ENCODE measurements at places on chromosomes 6 and 20.

DNA sequence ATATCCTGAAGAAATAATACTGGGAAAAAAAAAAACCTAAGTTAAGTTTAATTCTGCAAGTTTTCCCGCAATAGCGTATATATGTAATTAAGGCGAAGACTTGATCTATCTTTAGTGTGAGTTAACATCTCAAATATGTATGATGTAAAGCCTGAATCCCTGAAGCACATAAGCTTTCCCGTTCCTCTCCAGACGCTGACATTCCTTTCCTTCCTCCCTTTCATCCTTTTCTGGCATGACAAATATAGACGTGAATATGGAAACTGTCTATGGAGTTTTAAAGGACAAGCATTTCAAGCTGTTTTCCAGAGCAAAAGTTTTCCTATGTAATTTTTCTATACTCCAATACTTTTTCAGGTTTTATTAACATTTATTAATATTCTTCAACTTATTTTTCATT lies 637.0 kb downstream of the COL12A1 start:
- DNase-seq = no peak

- no peak for DNase-seq
These were observed 1026.9 kb upstream of the ADGRB3 start for GRCh38 chr6:67608099-67608749.

DNA sequence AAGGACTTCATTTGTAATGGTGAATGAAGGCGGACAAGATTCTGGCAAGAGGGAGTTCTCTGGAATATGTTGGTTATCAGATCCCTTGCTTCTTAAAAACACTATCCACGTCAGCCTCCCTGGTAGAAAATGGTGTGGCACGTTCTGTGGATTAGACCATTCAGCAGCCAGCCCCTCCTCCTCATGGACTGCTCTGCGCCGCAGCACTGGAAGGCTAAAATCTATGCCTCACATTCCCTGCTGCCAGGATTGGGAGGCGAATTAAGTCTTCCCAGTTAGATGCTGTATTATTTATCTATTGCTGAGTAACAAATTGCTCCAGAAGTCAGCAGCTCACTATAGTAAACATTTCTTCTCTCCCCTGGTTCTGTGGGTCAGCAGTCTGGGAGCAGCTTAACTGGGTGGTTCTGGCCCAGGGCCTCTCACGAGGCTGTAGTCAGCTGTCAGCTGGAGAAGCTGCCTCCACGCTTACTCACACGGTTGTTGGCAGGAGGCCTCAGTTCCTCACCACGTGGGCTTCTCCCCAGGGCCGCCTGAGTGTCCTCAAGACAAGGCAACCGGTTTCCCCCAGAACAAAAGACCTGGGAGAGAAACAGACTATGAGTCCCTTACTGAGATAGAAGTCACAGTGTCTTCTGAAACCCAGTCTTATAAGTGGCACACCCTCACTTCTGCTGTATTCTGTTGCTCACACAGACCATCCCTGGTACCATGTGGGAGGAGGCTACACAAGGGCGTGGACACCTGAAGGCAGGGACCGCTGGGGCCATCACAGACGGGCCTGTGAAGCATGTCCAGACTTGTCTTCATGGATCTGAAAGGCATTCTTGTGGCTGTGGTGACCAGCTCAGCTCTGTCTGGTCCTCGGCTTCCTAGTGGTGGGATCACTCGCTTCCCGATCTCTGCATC lies 101.0 kb downstream of the NRN1 start:
- DNase-seq = no peak

GRCh38 chr6:43496370-43497128 lies 13.6 kb downstream of the LRRC73 start:
- DNase-seq = no peak

GRCh38 chr6:72969666-72970065 lies 255.6 kb downstream of the KHDC1L start:
- no peak for DNase-seq

DNA sequence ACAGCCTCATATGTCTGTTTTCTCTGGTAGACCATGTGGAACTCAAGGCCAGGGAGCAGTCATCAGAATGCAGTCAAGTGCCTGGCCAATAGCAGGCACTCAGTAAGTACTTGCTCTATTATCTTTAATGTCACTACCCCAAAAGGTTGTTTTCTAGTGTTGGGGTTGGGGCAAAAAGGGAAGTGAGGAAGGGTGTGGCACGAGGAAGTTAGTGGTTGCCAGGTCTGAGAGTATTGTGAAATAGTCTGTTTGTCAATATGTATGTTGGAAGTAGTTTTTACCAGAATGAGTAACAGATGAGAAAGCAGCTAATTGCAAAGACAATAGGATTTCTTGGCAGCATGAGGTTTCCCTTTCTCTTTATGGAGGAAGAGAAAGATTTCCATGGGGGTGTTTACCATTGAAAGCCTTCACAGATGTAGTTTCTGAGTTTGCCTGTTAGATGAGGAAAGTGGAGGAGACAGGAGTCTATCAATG lies 59.5 kb upstream of the ARMH2 start:
- no peak for DNase-seq

DNA sequence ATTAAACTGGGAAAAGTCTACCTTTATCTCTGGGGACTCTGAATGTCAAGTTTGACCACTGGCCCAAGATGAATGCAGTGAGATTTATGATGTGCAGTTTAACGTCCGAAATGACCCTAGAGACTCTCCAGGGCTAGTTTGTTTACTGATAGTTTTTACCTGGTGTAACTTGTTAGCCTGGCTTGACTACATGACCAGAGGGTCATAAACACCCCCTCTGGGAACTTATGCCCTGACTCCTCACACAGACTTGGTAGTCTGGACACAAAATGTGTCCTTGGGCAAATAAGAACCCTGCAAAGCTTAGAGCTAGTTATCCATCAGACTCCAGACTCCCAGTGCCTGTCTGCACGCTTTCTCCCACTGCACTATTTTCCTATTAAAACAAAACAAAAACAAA lies 606.5 kb downstream of the HACE1 start:
- DNase-seq = no peak

GRCh38 chr6:148451690-148452089 lies 109.1 kb downstream of the SASH1 start:
- DNase-seq = no peak

- no peak for DNase-seq
These were observed 6.7 kb downstream of the ZFAND3 start for GRCh38 chr6:37826188-37826587.

- DNase-seq = no peak
These were observed 18.9 kb downstream of the ENTPD6 start for GRCh38 chr20:25214426-25214790.

DNA sequence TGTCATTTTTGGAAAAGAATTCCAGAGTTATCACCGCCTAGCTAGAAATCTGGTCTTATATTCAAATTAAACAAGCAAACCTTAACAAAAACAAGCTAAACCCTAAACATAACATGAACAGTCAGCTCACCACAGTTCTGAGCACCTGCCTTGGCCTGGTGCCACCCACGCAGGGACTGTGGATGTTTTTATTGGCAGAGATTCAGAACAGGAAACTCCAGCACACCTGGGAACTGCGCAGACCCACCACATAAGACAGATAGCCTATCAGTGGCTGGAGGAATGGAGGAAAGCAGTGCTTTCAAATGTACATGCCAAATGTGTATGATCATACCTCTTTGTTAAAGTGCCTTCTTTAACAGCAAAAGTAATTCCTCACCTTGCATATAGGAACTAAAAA lies 8.9 kb downstream of the SLC16A10 start:
- DNase-seq = no peak

DNA sequence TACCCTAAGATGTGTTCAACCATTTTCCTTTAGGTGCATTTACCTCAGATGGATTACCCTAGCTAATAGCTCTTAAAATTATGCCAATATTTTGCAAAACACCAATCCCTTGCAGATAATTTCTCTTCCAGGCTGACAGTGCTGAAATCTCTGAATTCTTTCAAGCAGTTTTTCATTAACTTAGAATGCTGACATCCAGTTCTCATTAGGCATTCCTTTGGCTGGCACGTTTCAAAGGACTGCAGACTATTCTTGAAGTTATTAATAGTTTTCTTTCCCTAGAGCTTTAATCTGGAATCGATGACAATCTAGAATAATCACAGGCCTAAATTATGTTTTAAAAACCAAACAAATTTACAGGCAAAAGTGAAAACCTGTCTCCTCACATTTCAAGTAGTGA lies 68.3 kb downstream of the SMLR1 start:
- DNase-seq = no peak

DNA sequence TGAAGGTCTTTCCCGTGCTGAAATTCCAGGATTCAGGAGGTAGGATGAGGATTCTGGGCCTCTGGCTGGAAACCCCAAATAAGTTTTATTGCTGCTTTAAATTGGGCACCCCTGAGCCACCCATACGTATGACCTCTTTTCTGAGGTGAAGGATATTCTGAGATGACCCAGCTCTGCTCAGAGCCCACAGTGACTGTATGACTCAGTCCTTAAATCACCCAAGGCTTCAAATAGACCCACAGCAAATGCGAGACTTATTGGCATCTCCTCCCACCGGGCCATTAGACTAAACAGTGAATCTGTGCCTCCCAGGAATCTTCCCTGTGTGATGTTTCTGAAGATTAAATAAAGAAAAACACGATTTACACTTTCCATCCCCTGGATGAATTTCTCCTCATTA lies 9.5 kb downstream of the SIRPG start:
- DNase-seq = no peak

DNA sequence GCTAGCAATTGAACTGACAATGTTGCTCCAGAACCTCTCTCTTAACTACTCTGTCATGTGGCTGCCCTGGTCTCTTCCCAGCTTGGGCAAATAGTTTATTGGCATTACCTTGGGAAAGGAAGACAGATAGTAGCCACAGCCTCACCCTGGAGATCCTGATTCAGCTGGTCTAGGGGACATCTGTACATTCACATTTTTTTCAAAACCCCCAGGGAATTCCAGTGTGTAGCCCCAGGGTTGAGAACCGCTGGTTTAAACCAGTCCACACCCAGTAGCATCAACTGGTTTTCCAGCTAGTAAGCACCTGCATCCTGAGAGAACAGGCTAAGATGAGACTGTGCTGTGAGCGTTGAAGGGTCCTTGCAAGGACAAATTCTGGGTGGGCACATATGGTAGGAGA lies 9.6 kb downstream of the SCUBE3 start:
- DNase-seq = no peak

DNA sequence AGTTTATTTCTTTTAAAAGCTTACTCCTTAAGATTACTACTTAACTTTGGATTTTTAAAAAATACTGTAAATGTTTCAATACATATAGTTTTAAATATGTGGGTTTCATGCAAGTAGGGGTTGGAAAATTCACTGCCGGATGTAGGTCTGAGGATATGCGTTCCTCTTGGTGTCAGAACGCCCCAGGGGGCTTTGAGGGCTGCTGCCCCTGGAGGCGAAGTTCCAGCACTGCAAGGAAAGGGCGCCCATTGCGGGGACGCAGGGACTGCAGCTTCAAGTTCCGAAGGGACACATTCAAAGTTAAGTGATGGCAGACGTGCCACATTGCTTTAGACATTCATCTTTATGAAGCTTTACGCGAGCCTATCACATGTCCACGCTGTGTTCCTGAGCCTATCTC lies 152.9 kb downstream of the SOD2 start:
- DNase-seq = no peak

DNA sequence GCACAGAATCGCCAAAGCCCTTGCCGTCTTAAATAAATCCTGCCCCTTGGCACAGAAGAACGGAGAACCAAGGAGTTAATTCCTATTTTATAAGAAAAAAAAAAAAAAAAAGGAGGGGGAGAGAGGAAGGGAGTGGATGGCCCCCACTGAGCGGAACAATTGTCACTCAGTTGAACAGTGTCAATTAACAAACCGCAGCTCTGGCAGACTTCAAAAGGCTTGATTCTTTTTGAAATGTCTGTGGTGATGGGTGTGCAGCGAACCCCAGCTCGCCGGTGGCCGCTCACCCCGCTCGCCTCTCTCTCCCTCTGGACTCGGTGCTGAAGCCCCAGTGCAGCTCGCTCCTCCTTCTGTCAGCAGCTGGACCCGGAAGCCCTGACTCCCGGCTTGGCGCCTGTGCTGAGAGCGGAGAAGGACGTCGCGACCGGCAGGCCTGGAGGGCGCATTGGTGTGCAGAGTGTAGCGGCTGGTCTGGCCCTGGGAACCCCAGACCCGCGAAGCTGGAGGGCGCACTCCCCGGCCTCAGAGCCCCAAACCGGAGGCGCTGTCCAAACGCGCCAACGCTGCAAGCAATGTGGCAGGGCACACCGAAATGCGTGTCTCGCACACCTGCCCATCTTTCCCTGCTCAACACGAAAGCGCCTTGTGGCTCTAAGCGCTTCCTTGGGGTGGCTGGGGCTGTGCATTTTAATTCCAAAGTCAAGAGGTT lies 3.4 kb downstream of the LINC00237 start:
- no peak for DNase-seq

GRCh38 chr6:112227992-112228391 lies 26.4 kb downstream of the LAMA4 start:
- no peak for DNase-seq

- no peak for DNase-seq
These were observed 76.7 kb upstream of the IYD start for GRCh38 chr6:150291968-150292710.

GRCh38 chr6:139762587-139763031 lies 388.2 kb upstream of the CITED2 start:
- DNase-seq = no peak

DNA sequence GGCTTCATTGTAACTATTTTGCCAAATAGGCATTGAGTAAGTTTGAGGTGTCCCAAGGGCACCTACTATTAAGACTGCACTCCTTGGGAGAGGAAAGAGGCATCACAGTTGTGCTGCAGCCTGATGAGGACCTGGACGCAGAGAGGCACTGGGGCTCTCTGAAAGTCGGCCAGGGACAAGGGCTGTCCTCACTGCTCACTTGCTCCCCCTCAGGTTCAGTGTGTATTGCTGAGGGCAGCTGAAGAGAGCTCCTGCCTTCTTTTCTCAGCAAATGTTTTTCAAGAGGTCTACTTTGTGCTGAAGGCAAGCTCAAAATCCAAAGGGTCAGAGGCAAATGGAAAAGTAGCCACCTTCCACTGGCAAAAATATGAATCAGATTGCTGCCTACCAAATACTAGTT lies 331.8 kb downstream of the RIMS1 start:
- no peak for DNase-seq

DNA sequence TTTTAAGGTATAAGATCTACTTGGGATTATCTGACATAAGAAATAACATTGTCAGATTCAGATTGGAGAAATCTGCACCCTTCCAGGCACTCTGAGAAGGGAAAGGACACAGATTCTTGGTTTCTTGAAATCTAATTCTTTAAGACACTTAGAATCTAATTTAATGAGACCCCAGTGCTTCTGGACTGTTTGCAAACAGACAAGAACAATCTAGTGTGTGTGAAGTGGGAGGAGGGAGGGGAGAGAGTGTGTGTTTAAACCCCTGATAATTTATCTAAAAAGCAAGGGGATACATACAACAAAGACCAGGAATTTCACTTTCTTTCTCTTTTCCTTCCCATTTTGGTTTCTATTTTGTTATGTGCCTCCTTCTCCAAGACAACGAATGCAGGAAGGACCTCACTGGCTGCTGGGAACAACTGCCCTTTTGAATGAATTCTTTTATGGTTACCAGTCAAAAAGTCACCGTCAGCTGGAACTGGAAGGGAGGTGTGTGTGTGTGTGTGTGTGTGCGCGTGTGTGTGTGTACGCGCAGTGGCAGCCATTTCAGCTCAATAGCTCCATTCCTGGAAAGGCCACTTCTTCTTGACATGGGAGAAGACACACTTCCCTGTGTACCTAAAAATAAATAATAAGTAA lies 129.4 kb downstream of the BCAS1 start:
- DNase-seq = no peak
